ENCODE measurements at places on chromosomes 3 and 15.

DNA sequence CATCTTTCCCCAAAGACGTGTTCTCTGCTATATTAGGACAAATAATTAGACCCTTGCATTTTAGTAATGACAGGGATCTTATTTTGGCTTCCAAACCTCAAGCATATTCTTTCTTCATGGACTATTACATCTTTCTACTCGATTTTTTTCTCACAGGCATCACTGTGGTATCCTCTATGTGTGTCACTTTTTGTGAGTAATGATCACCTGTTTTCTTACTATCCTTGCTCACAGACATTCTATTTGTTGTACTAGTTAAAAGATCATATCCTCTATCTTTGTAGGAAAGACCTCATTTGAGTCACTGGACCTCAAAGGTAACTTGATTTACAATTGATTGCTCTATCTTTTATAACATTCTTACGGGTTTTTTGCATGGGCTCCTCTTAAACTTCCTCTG, 6.8 kb downstream of the C3orf80 start:
- no peak for DNase-seq

DNA sequence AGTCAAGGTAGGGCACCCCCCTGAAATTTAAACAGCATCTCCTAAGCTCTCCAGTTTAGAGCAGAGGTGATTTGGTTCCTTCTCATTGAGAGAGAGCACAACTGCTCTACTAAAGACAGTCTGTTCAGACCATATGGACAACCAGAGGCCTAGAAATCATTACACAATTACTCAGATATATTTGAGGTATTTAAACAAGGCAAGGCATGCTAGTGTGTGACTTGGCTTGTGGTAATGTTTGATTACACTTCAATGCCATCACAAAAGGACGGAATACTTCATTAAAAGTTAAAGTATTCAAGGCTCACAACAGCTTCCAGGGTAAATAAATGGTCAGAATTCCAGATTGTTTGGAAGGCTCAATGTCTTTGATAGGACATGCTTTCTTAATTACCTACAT, 110.2 kb downstream of the LRTM1 start:
- DNase-seq: no peak

- DNase-seq: no peak
These were observed 27.3 kb downstream of the DUSP7 start for GRCh38 chr3:52029053-52029452.

GRCh38 chr3:140160553-140160952, 225.6 kb downstream of the CLSTN2 start:
- DNase-seq: no peak

DNA sequence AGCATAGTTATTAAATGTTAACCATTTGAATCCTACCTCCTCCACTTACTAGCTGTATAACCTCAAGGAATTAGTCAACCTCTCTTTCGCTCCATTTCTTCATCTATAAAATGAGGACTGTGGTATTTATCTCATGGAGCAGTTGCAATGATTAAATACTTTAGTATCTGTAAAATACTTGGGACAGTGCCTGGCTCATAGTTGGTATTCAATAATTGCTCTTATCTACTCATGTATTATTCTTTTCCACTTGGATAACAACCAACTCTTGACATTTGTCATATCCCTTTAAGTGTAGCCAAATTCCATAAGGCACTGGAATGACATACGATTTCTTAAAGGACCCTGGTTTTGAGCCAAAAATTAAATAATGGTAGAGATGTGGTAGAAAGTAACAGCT, 72.0 kb downstream of the FSIP1 start:
- DNase-seq: no peak

DNA sequence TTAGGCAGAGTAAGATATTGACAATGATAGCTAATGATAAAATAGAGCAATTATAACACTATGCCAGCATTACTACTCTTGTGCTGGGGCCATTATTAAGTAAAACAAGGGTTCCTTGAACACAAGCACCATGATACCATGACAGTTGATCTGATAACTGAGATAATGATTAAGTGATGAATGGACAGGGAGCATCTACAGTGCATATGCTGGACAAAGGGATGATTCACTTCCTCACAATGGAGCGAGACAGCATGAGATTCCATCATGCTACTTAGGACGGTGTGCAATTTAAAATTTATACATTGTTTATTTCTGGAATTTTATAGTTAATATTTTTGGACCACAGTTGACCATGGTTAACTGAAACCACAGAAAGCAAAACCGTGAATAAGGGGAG, 156.6 kb downstream of the FHIT start:
- DNase-seq: no peak

DNA sequence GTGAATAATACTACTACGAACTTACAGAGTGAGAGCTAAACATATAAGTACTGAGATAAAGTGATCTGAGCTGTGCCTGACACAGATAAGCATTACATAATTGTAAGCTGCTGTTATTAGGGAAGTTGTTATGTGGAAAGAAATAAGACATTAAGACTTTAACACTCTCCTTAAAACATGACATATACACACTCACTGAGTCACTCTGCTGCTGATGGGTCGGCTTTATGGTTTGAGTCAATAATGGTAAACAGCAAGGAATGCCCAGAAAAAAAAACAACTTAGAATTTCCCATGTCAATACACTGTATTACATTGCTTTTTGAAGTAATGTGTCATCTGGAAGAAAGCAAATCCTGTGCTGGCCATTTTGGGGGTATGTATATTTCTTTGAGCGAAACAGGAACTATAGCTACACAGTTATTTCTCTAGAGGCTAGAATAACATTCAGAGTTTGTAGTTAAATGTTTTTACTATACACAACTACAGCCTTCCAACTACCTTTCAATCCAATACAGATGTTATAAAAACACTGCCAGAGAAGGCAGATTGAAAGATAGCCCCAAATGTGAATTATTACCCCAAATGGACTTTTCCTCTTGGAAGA, 22.8 kb upstream of the SPRED1 start:
- DNase-seq: no peak

- DNase-seq: no peak
These were observed 299.4 kb upstream of the GADL1 start for GRCh38 chr3:31193871-31194270.

GRCh38 chr15:57133127-57133968, 214.9 kb downstream of the TCF12 start:
- no peak for DNase-seq

DNA sequence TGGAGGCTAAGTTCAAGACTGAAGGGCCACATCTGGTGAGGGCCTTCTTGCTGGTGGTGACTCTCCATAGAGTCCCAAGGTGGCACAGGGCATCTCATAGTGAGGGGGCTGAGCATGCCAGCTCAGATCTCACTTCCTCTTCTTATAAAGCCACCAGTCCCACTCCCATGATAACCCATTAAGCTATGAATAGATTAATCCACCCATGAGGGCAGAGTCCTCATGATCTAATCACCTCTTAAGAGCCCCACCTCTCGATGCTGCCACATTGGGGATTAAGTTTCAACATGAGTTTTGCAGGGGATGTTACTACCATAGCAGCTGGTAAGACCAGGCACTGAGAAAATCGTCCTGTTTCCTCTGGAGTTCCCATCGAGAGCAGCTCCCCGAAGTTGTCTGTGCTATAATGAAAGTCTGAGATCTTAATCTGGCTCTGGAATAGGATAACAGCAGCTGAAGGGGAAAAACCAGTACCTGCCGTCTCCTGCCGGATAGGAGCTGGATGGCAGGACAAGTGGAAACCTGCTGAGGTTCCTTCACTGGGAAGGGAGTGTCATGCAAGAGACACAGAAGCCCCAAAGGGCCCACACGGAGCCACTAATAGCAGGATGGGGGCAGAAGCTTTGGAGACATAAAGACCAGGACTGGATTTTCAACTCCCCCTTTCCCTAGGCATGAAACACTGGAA, 79.5 kb upstream of the EPHB3 start:
- DNase-seq: no peak

- no peak for DNase-seq
These were observed 20.0 kb downstream of the CERS3 start for GRCh38 chr15:100508641-100509300.

DNA sequence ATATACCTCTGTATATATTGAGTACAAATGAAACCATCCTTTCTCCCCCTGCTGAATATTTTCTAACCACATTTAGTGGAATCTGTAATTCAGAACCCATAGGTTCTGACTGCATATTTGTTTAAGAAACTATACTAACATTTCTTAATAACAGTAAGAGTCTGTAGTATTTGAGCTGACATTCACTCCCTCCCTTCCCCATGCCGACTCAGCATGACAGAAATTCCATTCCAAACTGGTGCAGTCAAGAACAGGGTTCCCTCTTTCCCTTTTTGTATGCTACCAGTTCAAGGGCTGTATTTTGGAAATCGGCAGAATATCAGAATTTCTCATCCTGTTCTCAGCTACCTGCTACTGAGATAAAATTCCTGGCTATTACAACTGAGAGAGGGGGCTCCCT, 796.6 kb upstream of the DPPA4 start:
- no peak for DNase-seq

GRCh38 chr3:161274691-161275298, 53.7 kb downstream of the NMD3 start:
- DNase-seq: no peak

DNA sequence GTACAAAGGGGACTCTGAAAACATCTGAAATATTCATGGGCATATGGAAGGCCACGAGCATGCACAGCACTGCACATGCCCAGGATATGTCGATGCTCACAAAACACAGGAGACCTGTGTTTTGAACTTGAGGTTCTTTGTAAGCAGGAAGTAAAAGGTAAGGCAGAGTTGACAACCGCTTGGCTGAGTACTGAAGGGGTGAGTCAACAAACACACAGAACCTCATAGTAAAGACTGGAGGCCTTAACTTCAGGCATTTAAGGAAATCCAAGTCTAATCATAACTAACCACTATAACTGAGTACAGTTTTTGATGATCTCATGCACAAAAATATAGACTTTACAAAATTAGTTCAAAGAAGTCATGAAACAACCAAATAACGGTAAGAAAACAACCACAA, 80.6 kb downstream of the MYO9A start:
- DNase-seq: no peak

DNA sequence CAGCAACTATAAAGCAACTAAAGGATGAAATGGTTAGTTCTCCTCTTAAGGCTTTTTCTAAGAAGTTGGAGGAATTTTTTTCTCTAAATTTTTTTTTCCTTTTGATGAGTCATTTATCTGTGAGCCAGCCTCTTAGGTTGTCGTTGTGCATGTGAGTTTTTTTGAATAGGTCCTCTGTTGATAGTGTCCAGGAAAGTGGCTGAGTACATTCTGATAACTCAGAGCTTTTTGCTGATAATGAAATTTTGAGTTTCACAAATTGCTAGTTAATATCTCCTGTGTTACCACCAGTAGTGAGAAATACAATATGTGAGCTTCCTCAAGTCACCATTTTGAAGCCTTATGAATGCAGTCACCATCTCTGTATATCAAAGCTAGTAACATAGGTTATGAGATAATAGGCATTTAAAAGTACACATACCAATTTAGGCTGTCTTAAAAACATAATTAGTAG, 7.1 kb upstream of the LXN start:
- DNase-seq: no peak

DNA sequence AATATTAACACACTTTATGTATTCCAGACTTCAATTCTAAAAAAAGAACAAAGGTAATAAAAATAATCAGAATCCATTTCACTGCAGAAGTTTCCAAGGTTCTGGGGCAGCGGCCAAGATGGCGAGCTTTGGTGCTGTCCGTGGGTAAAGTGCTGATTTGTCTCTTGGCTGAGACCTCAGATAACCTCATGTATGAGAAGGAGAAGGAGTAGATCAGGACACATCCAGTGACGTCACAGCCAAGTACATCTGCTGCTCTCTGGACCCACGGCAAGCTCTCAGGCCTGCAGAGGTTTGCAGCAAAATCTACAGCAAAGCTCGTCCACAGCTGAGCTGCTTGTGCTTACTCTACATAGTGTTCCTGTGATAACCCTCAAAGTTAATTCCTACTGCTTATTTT, 165.7 kb downstream of the MAGI1 start:
- DNase-seq: no peak

GRCh38 chr3:153628591-153628990, 466.6 kb downstream of the RAP2B start:
- DNase-seq: no peak

GRCh38 chr15:80098341-80098740, 38.9 kb downstream of the ZFAND6 start:
- no peak for DNase-seq

DNA sequence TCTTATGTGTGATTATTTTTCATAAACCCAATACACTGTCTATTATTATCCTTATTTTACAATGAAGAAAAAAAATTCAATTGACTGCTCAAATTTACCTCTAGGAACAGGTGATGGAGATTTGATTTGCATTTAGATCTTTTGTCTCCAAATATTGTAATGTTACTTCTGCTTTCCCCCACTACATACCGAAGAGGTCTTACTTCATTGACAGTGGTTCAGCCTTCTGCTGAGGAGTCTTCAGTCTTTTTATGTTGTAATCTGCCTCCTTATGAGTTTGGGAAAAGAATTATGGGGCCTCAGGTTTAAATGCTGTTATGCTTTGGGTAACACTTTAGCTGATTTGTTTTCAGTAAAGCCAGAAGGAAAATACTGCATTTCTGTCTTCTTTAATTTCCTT, 199.5 kb downstream of the LPP start:
- DNase-seq: no peak

- DNase-seq: no peak
These were observed 193.8 kb upstream of the PPP2R3A start for GRCh38 chr3:135771760-135772159.

- DNase-seq: no peak
These were observed 1.5 kb downstream of the CIB1 start for GRCh38 chr15:90232196-90232595.

DNA sequence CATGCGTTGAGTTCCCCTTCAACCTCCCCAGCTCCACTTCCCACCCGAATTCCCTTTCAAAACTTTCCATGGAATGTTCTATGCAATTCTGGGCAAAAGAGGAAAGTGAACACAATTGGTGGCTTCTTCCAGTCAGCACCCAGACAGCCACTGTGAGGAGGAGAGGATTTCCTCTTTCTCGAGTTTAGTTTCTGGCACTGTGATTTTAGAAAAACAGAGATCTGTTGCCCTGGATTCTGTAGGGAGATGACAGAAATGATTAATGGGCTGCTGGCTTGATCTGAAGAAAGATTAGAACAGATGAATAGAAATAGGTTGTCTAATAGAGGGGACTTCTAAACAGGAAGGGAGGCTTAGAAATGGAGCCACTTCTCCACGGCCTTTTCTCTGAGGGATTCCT, 172.0 kb downstream of the MCTP2 start:
- no peak for DNase-seq

DNA sequence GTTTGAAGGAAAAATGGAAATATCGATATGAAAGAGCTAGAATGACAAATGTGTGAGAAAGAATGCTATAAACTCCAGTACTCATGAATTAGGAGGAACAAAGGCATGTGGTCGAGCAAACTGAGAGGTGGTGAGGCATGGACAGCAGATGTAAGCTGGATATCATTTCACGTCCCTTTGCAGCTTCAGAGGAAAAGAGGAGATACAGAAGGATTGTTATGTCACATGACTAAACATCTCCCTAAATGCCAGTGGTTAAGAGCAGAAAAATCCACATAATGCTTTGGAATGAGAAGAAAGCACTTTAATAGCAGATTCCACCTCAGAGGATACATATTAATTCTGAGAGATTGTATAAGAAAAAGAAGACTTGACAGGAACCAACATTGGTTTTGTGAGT, 248.7 kb downstream of the ZIC4 start:
- DNase-seq: no peak

- no peak for DNase-seq
These were observed 82.8 kb downstream of the CHL1 start for GRCh38 chr3:279325-279724.

Measured in gastrocnemius medialis (tissue), 4 donors.